ENCODE measurements at places on chromosomes 3 and 15.

GRCh38 chr3:181568693-181569092 lies 143.0 kb upstream of the SOX2 start:
- no peak for DNase-seq

DNA sequence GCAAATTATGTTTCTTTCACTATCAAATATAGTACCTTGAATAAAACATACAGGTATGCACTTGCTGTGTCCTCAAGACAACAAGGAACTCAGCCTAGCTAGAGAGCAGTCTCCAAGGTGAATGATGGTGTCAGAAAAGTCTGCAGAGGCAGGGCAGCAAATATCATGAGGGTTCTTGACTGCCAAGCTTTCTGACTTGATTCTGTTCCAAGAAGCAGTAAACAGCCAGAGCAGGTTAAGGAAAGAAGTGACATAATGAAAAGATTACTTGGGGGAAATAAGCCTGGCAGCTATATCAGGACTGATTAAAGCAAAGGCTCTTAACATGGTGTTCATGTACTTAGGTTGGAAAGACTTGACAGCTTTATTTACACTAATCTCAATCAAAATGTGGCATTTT lies 192.2 kb upstream of the GADL1 start:
- DNase-seq = peak; percentile 4

GRCh38 chr3:139948898-139949297 lies 13.9 kb downstream of the CLSTN2 start:
- DNase-seq = no peak

DNA sequence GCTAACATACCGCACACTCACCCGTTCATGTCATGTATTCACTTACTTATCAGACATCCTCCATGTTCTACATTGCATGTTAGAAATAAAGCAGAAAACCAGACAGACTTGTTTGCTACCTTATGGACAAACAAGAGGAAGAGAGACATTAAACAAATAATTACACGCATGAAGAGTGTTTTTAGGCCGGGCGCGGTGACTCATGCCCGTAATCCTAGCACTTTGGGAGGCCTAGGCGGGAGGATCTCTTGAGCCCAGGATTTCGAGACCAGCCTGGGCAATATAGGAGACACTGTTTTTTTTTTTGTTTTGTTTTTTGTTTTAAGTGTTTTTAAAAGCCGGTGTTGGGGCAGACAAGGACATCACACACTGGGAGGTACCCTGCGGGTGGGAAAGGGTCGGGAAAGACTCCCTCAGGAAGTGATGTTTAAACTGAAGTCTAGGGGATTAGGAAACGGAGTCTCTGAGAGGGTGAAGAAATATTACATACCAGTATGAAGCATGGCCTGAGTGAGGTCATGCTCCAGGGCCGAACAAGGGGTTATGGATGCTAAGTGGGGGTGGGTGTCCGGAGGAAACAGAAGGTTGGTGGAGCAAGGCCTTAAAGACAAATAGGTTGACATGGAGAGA lies 2.1 kb upstream of the USP3 start:
- DNase-seq = no peak

GRCh38 chr3:51501833-51502561 lies 2.2 kb upstream of the DCAF1 start:
- DNase-seq = peak; percentile 82

DNA sequence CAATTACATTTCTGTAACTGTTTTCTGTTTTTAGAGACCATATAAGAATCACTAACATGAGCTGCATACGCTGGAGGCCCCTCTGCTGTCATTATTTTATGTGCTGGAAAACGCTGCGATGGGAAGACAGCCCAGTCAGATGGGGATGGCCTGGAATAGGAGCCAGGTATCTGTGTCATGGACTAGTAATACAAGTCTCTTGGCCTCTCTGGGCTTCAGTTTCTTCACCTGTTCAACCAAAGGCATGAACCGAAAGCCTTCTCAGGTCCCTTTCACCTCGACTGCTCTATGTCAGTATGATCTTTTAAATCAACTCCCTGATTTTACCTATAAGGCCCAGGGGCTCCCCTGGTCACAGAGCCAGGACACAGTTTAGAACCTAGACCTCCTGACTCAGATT lies 14.6 kb upstream of the RFTN1 start:
- no peak for DNase-seq

- DNase-seq = no peak
Measured at GRCh38 chr15:96213896-96214295, 116.6 kb upstream of the NR2F2 start.

DNA sequence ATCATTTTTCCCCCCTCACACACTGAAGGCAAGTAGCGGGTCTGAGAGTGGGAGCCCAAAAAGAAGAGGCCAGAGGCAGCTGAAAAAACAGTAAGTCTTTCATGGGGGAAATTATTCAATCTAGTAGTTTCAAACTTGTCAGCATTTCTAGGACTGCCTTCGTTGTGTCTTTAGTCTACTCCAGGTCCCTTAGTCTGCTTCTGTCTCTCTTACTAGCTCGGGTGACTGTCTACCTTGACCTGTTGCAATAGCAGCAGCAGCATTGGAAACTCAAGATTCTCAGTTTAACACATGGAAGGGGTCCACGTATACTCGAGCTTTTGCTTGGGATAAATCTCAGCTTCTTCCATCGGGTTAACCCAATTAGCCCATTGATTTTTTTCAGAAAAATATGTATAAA lies 28.9 kb downstream of the CHD2 start:
- no peak for DNase-seq

DNA sequence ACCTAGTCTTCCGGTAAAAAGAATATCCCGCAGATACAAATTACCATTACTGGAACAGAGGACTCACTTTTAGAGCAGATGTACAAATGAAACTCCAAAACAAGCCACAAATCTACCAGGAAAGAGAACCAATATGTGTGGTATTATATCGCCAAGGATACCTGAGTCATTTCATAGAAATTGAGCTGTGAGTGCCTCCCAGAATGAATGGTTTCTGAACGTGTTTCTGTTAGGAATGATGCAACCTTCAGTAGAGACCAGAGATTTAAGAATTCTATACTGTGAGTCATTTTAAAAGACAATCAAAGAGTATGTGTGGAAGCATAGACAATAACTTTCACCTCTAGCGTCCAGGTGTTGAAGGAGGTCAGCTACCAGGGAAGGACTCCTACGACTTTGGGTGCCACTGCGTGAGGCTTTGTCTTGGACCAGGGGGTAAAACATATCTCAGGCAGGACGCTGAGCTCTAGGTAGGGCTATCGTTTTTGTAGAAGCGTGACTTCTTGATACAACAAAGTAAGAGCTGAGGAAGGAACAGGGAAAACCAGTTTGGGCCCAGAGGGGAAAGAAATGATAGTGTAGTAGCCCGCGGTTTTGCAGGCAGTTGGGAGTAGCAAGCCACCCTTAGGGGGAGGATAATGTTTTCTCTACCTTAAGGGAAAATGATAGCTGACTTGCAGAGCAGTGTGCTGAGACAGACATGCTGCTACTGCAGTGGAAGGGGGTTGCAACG lies 210.4 kb downstream of the TP63 start:
- peak; percentile 55 for DNase-seq

DNA sequence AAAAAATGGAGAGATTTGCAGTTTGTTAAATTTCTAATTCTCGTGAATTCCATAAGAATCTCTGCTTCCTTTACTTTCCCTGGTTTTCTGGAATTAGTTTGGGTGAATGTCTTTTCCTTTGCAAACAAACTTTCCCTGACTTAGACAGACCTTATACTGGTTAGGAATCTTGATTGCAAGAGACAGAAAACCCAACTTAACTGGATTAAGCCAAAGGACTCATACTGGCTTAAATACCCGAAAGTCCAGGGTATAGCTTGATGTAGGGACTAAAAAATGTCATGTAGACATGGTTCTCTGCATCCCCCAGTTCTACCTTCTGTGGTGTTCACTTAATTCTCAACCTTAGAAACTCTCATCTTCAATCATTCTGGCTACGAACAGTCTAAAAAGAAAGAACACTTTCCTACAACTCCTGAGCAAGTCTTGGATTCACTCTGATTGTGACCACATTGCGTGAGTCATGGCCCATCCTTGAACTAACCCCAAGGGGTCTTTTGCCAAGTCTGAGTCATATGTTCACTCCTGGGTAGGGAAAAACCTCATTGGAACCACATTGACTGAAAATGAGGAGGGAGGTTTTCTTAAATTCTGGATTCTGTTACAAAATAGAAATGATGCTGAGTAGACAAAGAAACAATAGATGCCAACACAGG lies 136.0 kb upstream of the DAZL start:
- DNase-seq = no peak

GRCh38 chr3:89562373-89562772 lies 455.0 kb downstream of the EPHA3 start:
- DNase-seq = no peak

- peak; percentile 23 for DNase-seq
Measured at GRCh38 chr3:25661694-25662437, 2.8 kb downstream of the TOP2B start.

- DNase-seq = no peak
Measured at GRCh38 chr3:156040041-156040440, 80.3 kb upstream of the KCNAB1 start.

DNA sequence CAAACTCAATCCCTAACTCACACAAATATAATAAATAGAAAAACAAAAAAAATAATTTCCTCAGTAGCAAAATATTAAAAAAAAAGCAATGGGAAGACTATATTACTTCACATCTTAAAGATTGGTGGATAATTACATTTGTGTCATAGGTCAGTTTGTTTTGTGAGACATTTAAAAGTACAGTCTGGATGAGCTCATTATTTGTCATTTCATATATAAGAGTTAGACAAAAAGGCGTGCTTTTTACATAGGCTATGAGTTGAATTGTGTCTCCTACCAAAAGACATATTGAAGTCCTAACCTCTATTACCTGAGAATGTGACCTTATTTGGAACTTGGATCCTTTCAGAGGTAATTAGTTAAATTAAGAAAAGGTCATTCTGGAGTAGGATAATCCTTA lies 710.1 kb upstream of the CBLB start:
- DNase-seq = no peak

Measured in OCI-M1 (cell line).